ENCODE measurements at places on chromosomes 11 and 22. TPM values are rescaled to one million over a fixed set of nuclear protein-coding genes. Genes with fewer than 3 reads are reported as not detected.

The RASL10A gene
- total RNA-seq, result 0.56 TPM

The CRYBB2 gene
- total RNA-seq, result not detected

The OOSP3 gene
- not detected for total RNA-seq

The OR8J1 gene
- total RNA-seq, result not detected

DNA sequence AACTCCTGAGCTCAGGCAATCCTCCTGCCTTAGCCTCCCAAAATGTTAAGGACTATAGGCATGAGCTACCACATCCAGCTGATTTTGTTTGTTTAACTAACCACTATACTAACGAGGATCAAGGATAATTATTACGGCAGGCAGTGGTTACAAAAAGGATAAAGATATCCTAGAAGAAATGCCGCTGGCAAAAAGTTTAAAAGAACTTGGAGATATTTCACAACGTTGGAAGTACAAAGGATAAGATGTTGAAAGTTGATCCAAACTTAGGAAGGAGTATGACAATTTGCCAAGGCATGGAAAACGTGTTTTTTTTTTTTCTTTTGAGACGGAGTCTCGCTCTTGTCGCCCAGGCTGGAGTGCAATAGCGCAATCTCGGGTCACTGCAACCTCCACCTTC, 13.4 kb downstream of the AP5B1 start:
- H3K4me1 ChIP-seq, result peaks cover 4% of the 10 kb centered on the region
- H3K27me3 ChIP-seq, result no peaks in the 10 kb centered on the region
- H3K36me3 ChIP-seq, result no peaks in the 10 kb centered on the region
- DNase-seq, result no peak
- H3K4me3 ChIP-seq, result no peak overlapping the region
- no peak overlapping the region for H3K27ac ChIP-seq

DNA sequence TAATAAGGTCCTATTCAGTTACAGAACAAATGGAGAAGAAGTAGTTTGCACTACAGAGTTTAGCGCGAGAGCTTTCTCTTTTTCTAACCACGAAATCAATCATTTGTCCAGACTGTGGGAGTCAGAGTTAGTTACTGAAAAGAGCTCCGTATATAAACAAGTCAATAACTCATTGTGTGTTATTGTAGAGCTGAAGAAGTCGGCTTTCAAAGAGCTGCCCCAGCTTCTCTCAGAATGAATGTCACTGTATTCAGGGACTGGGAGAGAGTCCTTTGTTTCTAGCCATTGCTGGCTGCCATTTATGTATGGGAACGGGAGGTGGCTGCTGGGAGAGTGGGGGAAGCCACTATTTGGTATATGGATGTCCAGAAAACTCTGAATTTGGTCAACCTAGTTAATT, 227.8 kb downstream of the DCDC1 start:
- H3K27ac ChIP-seq, result no peak overlapping the region
- H3K36me3 ChIP-seq, result no peaks in the 10 kb centered on the region
- H3K27me3 ChIP-seq, result peaks cover 3% of the 10 kb centered on the region

DNA sequence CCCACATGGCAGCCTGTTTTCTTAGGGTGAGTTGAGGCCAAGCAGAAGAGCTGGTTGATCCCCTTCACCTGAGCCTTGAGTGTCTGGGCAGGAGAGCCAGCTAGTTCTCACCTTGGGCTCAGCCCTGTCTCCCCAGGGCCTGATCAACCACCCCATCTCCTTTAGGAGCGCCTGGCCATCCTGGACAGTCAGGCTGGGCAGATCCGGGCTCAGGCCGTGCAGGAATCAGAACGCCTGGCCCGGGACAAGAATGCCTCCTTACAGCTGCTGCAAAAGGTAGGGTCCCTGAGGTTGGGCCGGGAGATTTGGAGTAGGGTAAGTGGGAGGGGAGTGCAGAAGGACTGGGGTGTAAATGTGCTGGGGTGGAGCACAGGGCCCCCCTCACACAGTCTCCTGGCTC, 31.3 kb downstream of the PHLDB1 start:
- no peaks in the 10 kb centered on the region for H3K4me1 ChIP-seq
- H3K4me3 ChIP-seq, result no peak overlapping the region
- DNase-seq, result no peak
- no peak overlapping the region for H3K27ac ChIP-seq
- no peaks in the 10 kb centered on the region for H3K36me3 ChIP-seq

DNA sequence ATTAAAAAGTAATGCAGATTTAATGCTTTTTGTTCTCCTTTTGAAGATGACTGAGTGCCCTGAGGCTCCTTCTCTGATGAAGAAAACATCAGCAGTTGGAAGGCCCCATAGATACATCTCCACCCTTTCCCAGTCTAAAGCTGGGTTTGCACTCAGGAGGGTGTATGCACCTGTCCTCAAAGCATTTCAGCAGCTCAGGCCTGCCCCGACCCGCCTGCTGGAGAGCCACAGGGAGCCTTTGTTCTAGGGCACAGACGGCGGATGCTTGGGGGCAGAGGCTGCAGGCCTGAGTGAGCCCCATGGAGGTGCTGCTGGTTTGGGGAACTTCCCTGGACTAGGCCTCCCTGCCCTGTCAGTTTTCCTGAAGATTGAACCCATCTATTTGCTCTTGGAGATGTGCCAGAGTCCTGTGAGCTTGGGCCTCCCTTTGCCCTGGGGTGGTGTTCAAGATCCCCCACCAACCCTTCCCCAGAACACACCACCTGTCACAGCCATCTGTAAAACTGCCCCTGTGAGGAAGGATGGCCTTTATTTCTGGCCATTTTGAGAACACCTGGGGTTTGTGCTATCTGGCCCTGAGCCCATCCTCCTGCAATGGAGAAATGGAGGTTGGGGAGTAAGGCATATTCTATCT, 160.0 kb downstream of the NAV2 start:
- H3K4me3 ChIP-seq, result no peak overlapping the region
- H3K27me3 ChIP-seq, result peaks cover 3% of the 10 kb centered on the region
- DNase-seq, result no peak
- no peaks in the 10 kb centered on the region for H3K4me1 ChIP-seq

DNA sequence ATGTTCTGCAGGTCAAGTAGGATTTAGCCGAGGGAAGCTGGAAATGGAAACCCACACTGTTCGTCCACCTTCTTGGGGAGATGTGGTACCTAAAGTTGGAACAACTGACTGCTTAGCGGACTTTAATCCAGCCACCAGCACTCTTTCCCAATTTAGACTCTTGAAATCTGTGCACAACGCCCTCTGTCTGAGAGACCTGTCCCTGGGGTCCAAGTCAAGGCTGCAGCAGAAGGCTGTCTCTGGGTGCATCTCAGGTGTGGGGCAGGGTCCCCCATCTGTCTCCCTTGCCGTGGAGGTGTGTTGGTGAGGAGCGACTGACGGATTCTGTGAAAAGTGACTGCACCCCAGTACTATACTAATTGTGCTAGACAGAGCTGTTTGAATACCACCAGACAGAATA, 168.2 kb upstream of the CADM1 start:
- no peak overlapping the region for H3K27ac ChIP-seq
- DNase-seq, result no peak

GRCh38 chr11:66543263-66544107, 2.4 kb downstream of the ZDHHC24 start:
- H3K27ac ChIP-seq, result peak overlapping the region; percentile 86
- peak overlapping the region; percentile 75 for H3K4me3 ChIP-seq
- H3K4me1 ChIP-seq, result peaks cover 17% of the 10 kb centered on the region
- DNase-seq, result peak; percentile 86
- peaks cover 12% of the 10 kb centered on the region for H3K36me3 ChIP-seq

DNA sequence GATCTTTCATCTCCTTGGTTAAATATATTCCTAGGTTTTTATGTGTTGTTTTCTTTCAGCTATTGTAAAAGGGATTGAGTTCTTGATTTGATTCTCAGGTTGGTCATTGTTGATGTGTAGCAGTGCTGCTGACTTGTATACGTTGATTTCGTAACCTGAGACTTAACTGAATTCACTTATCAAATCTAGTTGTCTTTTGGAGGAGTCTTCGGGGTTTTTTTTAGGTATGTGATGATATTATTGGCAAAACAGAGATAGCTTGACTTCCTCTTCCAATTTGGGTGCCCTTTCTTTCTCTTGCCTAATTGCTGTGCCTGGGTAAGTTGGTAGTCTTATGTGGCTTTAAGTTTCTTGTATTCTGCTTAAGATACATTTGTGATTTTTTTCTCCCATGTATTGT, 52.8 kb downstream of the CBL start:
- H3K27me3 ChIP-seq, result no peaks in the 10 kb centered on the region
- peaks cover 17% of the 10 kb centered on the region for H3K36me3 ChIP-seq
- peak overlapping the region; percentile 53 for H3K27ac ChIP-seq
- no peak overlapping the region for H3K4me3 ChIP-seq
- H3K4me1 ChIP-seq, result peaks cover 49% of the 10 kb centered on the region

GRCh38 chr11:44749189-44749588, 22.4 kb downstream of the TSPAN18 start:
- DNase-seq, result no peak
- no peak overlapping the region for H3K27ac ChIP-seq
- H3K27me3 ChIP-seq, result no peaks in the 10 kb centered on the region

- peaks cover 23% of the 10 kb centered on the region for H3K27me3 ChIP-seq
- no peak overlapping the region for H3K4me3 ChIP-seq
- no peak overlapping the region for H3K27ac ChIP-seq
- no peaks in the 10 kb centered on the region for H3K4me1 ChIP-seq
- H3K36me3 ChIP-seq, result no peaks in the 10 kb centered on the region
Observed at GRCh38 chr11:11010624-11011127, 152.8 kb upstream of the ZBED5 start.

GRCh38 chr11:67289651-67290479, 762 bp downstream of the ANKRD13D start:
- H3K27me3 ChIP-seq, result no peaks in the 10 kb centered on the region
- H3K4me1 ChIP-seq, result peaks cover 62% of the 10 kb centered on the region
- H3K27ac ChIP-seq, result peak overlapping the region; percentile 91
- peak overlapping the region; percentile 93 for H3K4me3 ChIP-seq
- peaks cover 60% of the 10 kb centered on the region for H3K36me3 ChIP-seq

DNA sequence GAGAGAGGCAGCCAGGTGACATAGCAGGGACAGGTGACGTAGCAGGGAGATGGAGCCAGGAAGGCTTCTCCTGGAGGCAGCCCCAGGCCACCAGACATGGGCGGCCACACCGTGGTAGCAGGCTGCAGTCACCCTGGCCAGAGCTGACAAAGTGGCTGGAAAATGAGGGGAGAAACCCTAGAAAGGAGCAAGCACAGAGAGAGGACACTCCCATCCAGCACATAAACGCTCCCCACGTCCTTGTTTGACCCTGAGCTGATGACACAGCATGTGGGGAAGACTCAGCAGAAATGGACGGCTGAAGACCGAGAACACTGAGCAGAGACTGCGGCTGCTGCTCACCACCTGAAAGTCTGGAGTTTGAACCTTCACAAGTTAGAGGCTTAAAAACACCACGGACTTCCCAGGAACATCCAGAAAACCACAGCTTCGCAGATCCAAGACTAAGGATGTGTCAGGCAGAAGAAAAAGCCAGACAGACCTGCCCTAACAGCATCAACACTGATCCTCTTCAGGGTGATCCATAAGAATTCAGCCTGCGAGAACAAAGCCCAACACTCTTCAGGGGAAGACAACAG, 28.7 kb downstream of the DRD4 start:
- no peak for DNase-seq
- H3K27ac ChIP-seq, result no peak overlapping the region
- H3K4me3 ChIP-seq, result no peak overlapping the region
- no peaks in the 10 kb centered on the region for H3K4me1 ChIP-seq
- no peaks in the 10 kb centered on the region for H3K27me3 ChIP-seq

- no peaks in the 10 kb centered on the region for H3K27me3 ChIP-seq
- peaks cover 14% of the 10 kb centered on the region for H3K4me1 ChIP-seq
- no peak overlapping the region for H3K4me3 ChIP-seq
- peaks cover 17% of the 10 kb centered on the region for H3K36me3 ChIP-seq
- no peak overlapping the region for H3K27ac ChIP-seq
- DNase-seq, result no peak
Observed at GRCh38 chr11:95108671-95109551, 19.3 kb downstream of the ENDOD1 start.

- H3K27ac ChIP-seq, result no peak overlapping the region
- H3K27me3 ChIP-seq, result no peaks in the 10 kb centered on the region
- H3K4me3 ChIP-seq, result no peak overlapping the region
- no peak for DNase-seq
- peaks cover 2% of the 10 kb centered on the region for H3K36me3 ChIP-seq
Observed at GRCh38 chr11:68753300-68753699, 2.0 kb upstream of the TESMIN start.

DNA sequence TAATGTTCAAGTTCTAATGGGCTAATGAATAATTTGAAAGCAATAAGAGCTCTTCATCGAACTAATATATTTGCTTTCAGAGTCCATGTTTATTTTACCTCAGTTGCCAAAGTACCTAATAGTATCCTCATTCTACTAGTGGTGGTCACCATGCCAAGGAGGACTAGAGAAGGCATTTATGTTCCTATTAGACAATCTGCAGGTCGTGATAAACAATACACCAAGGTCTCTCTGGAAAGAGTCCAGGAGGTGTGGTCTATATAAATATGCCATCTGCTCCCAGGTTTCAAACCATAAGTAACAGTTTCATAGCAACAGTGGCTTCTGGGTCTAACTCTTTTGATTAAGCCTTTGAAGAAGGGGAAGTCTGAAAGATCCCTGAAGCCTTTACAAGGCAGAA, 42.9 kb downstream of the ARFGAP3 start:
- no peak for DNase-seq
- H3K36me3 ChIP-seq, result peaks cover 9% of the 10 kb centered on the region
- no peaks in the 10 kb centered on the region for H3K27me3 ChIP-seq
- no peaks in the 10 kb centered on the region for H3K4me1 ChIP-seq

DNA sequence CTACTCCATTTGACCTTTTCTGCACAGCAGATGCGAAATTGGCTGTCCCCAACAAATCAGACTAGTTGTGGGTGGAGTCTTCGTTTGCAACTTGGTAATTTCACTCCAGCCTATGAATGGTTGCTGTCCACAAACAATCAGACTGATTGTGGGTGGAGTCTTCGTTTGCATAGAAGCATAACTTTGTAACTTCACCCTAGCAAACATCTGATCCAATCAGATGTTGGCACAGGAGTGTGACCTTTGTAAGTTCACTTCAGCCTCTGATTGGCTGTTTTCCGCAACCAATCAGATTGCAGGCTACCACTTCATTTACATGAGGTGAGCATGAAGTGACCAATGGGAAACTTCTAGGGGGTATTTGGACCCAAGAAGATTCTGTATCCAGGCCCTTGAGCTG, 16.3 kb upstream of the CABP2 start:
- H3K4me3 ChIP-seq, result no peak overlapping the region
- DNase-seq, result peak; percentile 7
- H3K36me3 ChIP-seq, result no peaks in the 10 kb centered on the region
- H3K4me1 ChIP-seq, result no peaks in the 10 kb centered on the region

Data from activated CD8-positive, alpha-beta T cell treated with anti-CD3 and anti-CD28 coated beads for 36 hours (primary cell).